ENCODE measurements at places on chromosomes 11 and 22.

- no peak for DNase-seq
Measured at GRCh38 chr11:5124891-5125620, 13.1 kb downstream of the OR52A5 start.

DNA sequence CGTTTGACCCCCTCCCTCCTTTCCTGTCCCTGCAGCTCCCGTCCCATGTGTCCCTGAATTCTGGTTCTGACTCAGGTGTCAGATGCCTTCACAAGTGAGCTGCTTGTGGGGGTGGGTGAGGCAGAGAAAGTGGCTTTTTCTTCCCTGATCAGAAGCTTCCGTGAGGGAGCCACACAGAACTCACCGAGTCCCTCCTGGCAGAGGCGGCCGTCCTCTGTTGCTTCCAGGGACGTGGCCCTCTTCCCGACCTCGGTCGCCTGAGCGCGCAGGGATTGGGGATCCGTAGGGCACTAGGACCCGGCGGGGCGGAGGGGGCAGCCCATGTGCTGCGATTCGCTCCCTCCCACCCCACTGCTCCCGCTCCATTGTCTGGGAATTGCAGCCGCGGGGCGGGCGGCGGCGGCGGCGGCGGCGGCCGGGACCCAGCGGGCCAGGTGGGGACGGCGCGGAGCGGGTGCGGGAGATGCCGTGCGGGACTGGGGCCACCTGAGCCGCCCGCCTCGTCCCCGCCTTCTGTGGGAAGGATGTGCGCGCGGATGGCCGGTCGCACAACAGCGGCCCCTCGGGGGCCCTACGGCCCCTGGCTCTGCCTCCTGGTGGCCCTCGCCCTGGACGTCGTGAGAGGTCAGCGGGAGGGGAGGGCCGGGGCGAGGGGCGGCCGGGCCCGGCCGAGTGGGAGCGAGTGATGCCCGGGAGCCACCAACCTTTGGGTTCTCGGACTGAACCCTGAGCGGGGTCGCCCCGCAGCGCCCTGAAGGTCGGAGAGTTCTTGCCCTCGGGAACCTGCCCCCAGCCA lies at the start of gene TMEM132A:
Gene TMEM132A, plus strand, starts transcription at position 351 of the 796 bp plus-strand sequence. Its CDS starts 174 bp downstream, at position 525.
- no peak for DNase-seq

DNA sequence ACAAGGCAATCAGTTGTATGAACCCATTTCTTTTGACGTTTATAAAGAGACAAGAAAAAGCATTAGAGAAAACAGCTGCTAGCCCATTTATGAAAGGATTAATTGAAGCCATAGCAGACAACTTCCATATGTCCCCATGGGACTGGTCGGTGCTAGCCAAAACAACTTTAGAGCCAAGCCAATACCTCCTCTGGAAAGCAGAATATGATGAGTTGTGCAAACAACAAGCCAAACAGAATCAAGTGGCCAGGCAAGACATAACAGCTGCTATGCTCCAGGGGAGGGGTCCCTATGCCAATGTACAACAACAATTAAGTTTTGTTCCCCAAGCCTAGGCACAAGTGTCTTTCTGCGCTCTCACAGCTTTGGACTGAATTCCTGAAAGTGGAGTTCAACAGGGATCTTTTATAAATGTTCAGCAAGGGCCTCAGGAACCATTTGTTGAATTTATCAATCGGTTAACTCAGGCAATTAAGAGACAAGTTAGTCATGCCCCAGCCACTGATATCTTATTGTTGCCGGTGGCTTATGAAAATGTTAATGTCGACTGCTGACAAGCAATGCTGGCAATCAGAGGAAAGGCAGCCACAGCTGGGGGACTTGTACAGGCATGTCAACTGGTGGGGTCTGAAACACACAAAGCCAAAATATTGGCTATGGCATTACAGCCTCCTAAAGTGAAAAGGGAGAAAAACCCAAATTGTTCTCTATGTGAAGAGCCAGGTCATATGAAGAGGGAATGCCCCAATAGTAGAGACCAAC lies 1593.1 kb upstream of the TENM4 start:
- DNase-seq: no peak

- no peak for DNase-seq
Measured at GRCh38 chr11:12249590-12250260, 127.6 kb upstream of the PARVA start.

- DNase-seq: no peak
Measured at GRCh38 chr11:1546536-1547466, 25.3 kb downstream of the DUSP8 start.
